ENCODE measurements at places on chromosomes 12 and 14.

DNA sequence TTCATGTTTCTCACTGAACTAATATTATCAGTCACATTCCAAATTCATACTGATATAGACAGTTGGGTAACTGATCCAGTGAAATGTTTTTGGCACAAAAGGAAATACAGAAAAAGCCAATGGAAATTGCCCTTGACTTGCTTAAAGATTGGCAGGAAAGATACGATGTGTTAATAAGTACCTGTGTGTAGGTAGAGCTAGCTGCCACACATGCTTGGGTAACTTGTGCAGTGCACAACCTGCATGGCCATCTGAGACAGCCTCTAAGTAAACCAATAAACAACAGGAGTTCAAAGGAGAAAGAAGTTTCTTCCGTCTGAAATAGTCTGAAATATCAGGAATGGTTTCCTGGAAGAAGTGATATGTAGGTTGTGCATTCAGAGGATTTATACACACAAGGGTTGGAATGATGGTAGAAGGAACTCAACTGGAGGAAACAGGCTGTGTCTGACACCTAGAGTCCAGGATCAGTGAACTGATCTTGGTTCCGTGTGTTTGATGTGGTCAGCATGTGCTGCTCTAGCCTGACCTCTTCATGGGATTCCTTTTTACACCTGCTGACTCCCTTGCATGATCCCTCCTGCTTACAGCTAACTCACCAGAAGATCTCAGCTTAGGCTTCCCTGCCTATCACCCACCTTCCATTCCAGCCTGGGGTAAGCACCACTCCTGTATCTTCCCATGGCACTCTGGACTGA, 81.4 kb upstream of the KRR1 start:
- DNase-seq = no peak

GRCh38 chr14:50225974-50226297, 5.4 kb downstream of the SOS2 start:
- no peak for DNase-seq

GRCh38 chr12:62407587-62407986, 59.0 kb upstream of the MON2 start:
- no peak for DNase-seq

GRCh38 chr14:29755311-29756018, 172.2 kb downstream of the PRKD1 start:
- no peak for DNase-seq

DNA sequence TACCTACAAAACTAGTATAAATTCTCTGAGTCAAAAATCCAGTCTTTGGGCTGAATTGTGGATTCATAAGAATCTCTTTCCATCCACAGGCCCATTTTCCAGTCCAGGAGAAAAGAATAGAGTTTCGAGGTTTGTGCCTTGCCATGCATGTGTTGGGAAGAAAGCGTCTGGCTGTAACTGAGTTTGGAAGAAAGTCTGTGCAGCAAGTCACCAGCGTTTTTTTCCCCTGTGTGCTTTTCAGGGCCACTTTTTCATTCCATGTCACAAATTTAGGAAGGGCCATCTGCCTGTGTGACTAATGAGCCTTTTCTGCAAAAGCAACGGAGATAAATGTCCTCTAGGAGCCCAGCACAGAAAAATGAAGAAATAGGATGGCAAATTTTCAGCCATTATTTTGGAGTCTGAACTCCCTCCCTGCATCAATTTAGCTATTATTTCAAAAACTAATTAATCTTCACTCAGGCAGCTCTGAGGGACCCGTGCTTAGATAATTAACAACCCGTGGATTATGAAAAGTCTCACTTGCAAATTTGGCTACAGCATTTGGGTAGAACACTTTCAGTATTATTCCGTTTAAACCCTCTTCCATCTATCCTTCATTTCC, 261.5 kb downstream of the SUDS3 start:
- DNase-seq = no peak

DNA sequence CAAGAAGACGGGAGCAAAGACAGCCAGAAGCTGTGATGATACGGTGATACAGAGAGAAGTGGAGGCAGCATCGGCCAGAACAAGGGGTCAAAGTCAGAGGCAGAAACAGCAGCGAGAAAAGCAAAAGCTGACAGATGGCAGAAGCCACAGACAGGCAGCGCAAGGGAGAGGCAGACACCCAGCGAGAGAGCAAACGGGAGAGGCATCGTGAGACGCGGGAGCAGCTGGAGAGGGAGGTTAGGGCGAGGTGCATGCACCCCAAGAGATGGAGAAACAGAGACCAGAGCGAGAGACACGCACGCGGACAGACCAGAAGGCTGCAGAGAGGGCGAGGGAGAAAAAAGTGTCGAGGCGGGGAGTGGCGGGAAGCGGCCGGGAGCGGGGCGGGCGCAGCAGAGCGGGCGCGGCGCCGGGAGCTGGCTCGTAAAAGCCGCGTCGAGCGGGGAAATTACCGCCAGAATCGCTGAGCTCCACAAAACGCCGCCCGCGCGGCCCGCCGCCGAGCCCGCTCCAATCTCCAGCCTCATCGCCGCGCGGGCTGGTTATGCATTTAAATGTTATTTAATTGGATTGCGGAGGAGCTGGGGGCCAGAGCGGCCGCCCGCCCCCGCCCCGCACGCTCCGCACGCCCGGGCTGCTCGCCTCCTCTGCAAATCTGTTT, 15.6 kb downstream of the SMUG1 start:
- DNase-seq = peak; percentile 18

All from amygdala (tissue), 56 donors.